NCI-H2171 (cell line): ENCODE measurements at places on chromosomes 12 and 14.

DNA sequence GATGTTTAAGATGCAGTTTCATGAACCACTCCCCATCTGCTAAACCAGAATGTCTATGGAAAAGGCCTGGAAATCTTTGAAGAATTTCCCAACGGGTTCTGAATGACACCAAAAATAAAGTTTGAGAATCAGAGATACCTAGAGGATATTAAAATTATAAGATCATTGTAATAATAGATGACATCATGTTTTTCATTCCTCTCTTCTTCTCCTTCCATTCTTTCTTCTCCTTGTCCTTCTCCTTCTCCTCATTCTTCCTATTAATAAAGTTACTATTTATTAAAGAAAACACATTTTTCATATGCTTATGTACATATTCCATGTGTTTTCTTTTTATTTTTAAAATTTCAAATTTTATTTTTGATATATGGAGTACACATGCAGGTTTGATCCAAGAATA, 1449.4 kb downstream of the LRFN5 start:
- DNase-seq = no peak

DNA sequence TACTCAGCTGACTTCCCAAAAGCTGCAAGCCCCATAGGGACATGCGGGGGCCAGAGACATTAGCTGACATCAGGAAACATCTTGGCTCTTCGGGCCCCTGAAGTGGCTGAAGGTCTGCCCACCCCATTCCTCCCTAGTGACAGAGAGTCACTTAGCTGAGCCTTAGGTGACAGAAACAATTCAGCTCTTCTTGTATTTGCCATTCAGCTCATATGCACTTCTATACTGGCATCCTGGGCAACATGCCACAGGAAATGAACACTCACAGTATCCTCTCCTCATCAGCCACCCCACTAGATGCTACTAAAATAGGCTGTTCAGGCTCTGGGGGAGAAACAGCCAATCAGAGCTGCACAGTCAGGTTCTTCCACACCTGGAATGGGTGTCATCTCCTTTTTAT, 3.4 kb downstream of the DCTN2 start:
- DNase-seq = no peak

- DNase-seq = no peak
Observed at GRCh38 chr12:82609234-82609914, 77.3 kb upstream of the TMTC2 start.

DNA sequence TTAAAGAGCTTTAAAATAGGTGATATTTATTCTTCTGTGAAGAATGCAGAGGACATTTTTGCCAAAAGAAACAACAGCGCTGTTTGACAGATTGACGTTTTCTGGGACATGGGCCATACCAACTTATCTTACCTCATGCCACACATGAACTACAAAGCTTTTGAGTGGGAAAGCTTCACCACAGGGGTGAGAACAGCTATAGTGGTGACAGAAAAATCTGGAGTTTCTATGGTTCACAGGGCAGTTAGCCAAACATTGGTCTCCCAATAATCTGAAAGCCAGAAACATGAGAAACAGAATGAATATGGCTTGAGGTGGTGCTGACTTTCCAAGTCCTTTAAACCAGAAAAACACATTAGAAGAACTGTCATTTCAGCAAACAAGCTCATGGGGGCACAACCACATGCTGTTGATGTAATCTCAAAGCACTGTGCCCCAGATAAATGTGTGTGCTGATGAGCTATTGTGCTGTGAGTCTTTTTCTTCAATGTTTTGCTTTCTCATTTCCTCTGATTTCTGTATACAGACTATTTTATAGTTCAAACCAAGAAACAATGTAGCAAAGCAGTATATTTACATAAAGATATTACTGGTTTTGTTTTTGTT, 905.4 kb downstream of the SLC16A7 start:
- DNase-seq = no peak

GRCh38 chr12:50185301-50185895, 18.2 kb upstream of the CERS5 start:
- DNase-seq = no peak

DNA sequence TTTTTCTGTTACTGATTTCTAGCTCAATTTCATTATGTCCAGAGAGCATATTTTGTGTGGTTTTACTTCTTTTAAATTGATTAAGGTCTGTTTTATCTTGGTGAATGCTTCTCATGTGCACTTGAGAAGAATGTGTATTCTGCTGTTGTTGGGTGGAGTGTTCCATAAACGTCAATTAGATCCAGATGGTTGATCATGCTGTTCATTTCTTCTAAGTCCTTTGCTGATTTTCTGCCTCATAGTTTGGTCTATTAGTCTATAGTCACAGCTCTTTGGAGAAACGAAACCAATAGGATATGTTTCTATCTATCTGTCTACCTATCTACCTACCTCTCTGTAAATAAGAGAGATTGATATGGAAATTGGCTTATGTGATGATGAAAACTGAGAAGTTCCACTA, 17.1 kb upstream of the ADGRD1 start:
- no peak for DNase-seq

DNA sequence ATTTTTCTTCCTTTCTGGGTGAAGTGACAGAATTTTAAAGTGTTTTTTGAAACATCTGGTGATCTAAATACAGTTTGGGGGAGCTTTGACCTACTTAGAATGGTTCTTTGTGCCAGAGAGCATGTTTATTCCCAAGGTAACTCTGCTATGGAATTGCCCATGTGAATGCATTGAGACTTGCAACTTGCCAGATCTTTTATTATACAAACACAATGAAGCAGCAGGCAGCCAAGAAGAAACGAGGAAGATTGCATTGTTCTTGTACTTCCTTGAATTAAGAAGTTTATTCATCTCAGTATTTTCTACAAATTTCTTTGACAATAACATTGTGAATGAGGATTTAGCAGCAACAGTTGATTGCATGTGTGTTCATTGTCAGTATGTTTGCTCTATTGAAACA, 55.5 kb downstream of the FGD4 start:
- no peak for DNase-seq

GRCh38 chr12:60666895-60667294, 1071.1 kb downstream of the SLC16A7 start:
- DNase-seq = no peak

- no peak for DNase-seq
Observed at GRCh38 chr12:124620606-124621295, 53.3 kb upstream of the NCOR2 start.

GRCh38 chr12:65590318-65590717, 234.0 kb upstream of the HMGA2 start:
- peak; percentile 53 for DNase-seq

DNA sequence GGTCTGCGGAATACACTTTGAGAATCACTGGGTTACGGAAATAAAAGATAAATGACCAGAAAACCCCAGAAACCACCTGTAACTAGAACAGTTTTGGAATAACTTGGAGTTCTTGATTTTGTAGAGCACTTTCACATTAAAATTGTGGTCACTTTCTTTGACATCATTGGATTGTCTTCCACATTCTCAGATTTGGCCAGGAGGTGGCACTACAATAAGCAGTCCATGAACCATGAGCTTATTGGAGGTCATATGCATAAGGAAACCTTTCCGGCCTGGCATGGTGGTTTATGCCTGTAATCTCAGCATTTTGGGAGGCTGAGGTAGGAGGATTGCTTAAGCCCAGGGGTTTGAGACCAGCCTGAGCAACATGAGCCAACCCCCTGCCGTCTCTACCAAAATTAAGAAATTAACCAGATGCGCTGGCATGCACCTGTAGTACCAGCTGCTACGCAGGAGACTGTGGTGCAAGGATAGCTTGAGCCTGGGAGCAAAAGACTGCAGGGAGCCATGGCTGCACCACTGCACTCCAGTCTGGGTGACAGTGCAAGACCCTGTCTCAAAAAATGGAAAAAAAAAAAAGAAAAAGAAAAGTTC, 107.7 kb upstream of the CAND1 start:
- DNase-seq = no peak

DNA sequence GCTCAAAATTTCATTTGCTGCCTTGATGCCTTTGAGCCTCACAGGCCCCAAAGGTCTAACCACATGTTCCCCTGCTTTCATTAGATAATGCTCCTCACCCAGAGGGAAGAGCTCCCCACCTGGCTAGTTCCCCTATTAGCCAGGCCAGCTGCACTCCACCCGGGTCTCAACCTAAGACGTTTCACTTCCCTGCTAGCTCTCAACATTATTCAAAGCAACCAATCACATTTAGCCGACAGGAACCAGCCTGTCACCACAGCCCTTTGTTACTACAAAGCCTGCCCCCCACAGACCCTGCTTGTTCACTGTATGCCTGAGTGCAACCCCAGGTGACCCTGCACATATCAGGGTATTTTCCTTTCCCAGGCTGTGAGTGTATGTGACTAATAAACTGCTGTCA, 78.6 kb downstream of the SLC15A5 start:
- DNase-seq = no peak

DNA sequence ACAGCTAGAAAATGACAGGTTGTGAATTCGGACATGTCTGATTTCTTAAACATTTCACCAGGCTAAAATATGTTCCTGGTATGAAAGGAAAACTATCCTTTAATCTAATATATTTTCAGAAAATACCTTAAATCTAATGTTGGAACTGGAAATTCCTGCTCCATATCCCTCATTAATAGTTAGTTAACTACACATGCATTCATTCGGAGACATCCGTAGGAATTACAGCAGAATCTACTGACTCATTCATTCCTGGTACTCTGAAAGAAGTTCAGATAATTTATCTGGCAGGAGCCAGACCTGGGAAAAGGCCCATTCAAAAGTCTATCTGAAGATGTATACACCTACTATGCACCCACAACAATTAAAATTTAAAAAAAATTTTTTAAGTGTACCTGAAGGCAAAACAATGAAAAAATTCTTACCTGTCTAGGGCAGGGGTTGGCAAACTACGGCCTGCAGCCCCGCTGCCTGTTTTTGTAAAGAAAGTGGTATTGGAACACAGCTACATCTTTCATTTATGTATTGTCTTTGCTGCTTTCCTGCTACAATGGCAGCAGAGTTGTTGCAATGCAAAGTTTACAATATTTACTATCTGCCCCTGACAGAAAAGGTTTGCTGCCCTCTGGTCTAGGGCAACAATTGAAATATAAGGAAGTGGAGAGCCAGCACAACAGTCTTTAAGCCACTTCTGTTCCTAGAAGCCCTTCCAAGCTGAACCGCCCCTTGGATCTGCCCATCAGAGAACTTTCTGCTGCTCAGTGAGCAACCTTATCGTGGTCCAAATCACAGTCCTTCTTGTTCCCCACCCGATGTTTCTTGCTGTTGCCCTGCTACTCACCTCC, 17.9 kb upstream of the NFYB start:
- DNase-seq = no peak

DNA sequence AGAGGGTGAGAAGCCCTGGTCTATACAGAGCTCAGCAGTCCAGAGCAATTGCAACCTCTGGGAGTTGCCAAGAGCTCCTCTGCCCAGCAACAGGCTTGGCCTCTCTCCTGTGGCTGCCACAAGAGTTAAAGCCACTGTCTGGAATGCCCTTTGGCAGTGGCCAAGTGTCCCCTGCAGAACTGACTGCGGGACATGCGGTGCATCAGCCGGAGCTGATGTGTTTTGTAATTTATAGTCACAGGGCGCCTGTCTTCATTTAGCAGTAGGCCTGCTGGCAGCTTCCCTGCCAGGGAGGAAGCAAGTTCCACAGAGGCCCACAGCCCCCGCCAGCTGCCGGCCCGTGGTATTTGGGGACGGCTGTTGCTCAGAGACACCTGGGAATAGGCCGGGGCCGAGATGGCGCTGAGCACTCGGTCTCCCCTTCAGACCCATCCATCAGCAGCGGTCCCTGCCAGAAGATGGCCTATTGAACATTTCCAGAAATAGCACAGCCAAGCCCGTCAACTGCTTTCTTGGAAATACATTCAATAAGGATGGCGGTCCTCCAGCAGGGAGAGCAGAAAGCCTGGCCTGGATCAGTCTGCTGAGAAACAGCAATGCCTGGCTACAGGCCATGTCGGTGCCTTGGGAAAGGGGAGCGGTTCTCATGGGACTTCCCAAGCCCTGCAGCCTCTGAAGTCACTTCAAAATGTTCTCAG, 217.4 kb downstream of the CRADD start:
- DNase-seq = peak; percentile 92
